Glutamatergic neuron (in vitro differentiated cells): ENCODE measurements at places on chromosomes 2 and 18.

DNA sequence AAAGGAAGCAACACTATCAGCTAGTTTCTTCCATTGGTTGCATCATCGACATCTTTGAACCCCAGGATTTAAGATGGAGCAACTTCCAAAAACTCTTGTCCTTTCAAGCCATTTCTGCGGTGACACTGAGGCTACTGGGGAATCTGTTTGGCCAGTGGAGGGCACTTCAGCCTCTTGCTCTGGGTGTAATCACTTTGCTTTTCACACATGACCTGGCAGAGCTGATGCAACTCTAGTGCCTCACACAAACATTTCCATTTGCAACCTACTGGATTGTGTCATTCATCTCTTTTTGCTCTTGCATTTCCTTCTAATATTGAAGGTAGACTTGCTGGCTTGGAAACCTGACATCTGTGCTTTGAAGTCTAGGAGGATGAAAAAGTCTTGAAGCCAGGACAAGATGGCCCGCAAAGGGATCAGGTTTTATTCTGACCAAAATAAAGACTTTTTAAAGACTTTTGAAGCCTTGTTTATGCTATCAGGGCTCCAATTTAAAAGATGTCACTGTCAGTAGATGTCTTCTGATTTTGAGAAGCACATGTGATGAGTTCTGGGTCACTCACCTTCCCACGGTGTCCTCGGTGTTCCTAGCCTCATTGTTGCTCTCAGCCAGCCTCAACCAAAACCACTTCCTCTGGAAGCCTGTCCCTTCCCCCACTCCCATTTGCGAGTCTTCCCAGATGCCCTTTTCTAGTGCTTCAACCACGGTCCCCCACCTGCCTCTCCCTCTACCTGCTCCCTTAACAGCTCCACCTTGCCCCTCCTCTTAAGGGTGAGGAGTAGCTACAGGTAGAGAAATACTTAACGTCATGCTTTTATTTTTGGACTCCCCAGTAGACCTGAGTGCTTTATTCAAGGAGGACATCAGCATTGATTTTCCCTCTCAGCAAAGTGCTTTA, 69.7 kb upstream of the KCNE4 start:
- H3K4me3 ChIP-seq: no peak overlapping the region
- H3K4me1 ChIP-seq: no peaks in the 10 kb centered on the region
- H3K27ac ChIP-seq: peak overlapping the region; percentile 87
- no peaks in the 10 kb centered on the region for H3K27me3 ChIP-seq
- H3K36me3 ChIP-seq: peaks cover 7% of the 10 kb centered on the region

GRCh38 chr2:118936936-118937335, 5.1 kb upstream of the MARCO start:
- no peaks in the 10 kb centered on the region for H3K4me1 ChIP-seq
- DNase-seq: no peak
- H3K4me3 ChIP-seq: no peak overlapping the region
- H3K27me3 ChIP-seq: no peaks in the 10 kb centered on the region
- H3K36me3 ChIP-seq: peaks cover 9% of the 10 kb centered on the region
- H3K27ac ChIP-seq: no peak overlapping the region

DNA sequence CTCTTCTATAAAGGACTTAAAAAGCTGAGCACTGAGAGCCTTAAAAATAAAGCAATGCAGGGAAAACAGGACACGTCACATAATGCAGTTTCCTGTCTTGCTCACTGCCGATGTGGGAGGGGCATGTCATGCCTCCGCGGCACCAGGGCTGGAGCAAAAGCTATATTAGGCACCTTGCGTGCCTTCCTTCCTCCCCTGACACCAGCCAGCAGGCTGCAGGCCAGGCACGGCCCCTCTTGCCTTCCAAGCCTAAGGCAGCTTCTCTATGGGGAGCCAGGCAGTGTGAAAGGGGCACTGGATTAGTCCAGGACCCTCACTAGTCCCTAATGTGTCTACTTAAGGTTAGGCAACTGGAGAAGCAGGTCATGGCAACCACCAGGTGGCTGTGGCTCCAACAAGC, 26.3 kb downstream of the MRPL35 start:
- peaks cover 5% of the 10 kb centered on the region for H3K36me3 ChIP-seq
- no peak overlapping the region for H3K4me3 ChIP-seq
- peaks cover 30% of the 10 kb centered on the region for H3K4me1 ChIP-seq
- peak overlapping the region; percentile 48 for H3K27ac ChIP-seq

DNA sequence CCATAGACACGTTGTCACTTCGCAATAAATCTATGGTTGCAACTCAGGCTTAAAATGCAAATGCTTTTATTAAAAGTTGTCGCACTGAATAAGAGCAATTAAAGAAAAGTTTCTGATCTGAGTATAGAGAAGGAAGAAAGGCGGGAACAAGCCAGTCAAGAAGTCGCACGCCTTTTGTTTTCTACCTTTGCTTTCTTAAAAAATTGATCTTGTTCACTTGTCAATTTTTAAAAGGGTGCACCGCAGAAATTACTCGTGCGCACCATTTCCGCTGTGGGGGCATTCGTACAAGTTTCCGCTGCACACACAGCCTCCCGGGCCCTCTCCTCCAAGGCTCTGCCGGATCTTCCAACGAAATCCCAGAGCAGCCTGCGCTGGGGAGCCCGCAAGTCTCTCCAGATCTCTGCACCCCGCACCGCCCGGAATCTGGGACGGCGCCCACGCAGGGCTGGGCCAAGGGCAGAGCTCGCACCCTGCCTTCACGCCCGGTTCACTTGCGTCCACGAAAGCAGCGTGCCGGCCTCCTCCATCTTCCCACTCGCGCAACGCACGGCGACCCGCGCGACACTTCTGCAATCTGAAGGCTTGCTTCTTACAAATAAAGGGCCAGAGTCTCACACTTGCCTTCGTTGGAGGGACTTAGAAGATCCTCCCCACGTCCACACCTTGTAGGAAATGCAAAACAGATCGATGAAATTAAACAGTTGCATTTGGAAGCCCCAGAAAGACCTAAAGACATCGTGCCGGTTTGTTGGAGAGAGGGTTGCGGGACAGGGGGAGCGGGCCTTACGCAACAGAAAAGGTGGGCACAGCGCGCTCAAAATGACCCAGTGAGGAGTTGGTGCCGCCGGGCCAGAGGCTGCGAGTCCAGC, 2.6 kb upstream of the SALL3 start:
- H3K36me3 ChIP-seq: no peaks in the 10 kb centered on the region
- H3K27ac ChIP-seq: peak overlapping the region; percentile 11
- peaks cover 23% of the 10 kb centered on the region for H3K4me1 ChIP-seq

- no peak for DNase-seq
- H3K4me3 ChIP-seq: no peak overlapping the region
- H3K27ac ChIP-seq: no peak overlapping the region
- no peaks in the 10 kb centered on the region for H3K36me3 ChIP-seq
- H3K4me1 ChIP-seq: peaks cover 5% of the 10 kb centered on the region
Observed at GRCh38 chr18:70468861-70469547, 180.2 kb downstream of the SOCS6 start.

GRCh38 chr18:48454261-48454757, 45.1 kb upstream of the ZBTB7C start:
- H3K27me3 ChIP-seq: peaks cover 7% of the 10 kb centered on the region
- no peak overlapping the region for H3K4me3 ChIP-seq
- H3K27ac ChIP-seq: no peak overlapping the region
- H3K4me1 ChIP-seq: peaks cover 26% of the 10 kb centered on the region

DNA sequence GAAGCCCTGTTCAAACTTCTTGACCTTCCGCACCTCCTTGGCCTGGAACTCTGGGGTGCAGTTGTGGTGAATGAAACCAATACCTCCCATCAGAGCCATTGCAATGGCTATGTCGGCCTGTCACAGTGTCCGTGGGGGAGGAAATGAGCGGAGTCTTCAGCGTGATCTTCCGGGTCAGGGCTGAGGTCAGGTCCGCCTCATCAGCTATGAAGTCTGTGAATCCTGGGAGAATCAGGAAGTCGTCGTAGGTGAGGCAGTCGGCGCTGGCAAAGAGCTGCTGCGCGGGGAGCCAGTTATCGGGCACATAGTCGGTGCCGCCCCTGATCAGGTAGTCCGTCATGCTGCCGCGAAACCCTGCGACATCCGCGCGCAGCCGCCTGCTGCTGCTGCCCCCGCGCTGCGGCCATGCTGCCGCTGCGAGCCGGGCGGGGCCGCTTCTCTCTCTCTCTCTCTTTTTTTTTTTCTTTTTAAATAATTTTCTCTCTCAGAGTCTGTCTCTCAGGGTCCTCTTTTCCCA, 154.1 kb upstream of the ZSWIM2 start:
- no peak overlapping the region for H3K4me3 ChIP-seq
- H3K27me3 ChIP-seq: no peaks in the 10 kb centered on the region
- no peak overlapping the region for H3K27ac ChIP-seq
- H3K4me1 ChIP-seq: no peaks in the 10 kb centered on the region
- no peak for DNase-seq

GRCh38 chr2:239831001-239831731, 194.0 kb downstream of the NDUFA10 start:
- peak overlapping the region; percentile 76 for H3K27ac ChIP-seq
- peaks cover 9% of the 10 kb centered on the region for H3K27me3 ChIP-seq
- H3K36me3 ChIP-seq: peaks cover 18% of the 10 kb centered on the region
- H3K4me3 ChIP-seq: no peak overlapping the region

DNA sequence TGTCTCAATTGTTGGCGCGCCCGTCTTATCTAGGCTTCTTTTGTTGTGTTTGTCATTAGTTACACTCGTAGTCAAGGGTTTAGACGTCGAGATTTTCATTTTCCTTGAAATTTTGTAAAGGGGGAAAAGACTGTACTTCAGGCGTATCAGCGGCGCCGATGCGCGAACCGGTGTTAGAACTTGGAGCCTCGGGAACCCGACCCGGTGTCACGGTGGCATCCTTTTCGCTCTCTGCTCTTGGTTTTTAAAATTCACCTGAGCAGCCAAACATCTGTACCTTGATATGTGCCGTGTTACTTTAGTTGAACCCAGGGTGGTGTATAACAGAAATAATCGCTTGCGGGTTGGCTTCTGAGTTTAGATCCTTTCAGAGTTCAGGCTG, 643 bp downstream of the RMC1 start:
- no peaks in the 10 kb centered on the region for H3K36me3 ChIP-seq
- peaks cover 11% of the 10 kb centered on the region for H3K4me1 ChIP-seq
- peak overlapping the region; percentile 98 for H3K4me3 ChIP-seq

GRCh38 chr18:59573962-59574361, 123.3 kb downstream of the CCBE1 start:
- no peaks in the 10 kb centered on the region for H3K36me3 ChIP-seq
- peaks cover 4% of the 10 kb centered on the region for H3K27me3 ChIP-seq
- H3K4me3 ChIP-seq: no peak overlapping the region

DNA sequence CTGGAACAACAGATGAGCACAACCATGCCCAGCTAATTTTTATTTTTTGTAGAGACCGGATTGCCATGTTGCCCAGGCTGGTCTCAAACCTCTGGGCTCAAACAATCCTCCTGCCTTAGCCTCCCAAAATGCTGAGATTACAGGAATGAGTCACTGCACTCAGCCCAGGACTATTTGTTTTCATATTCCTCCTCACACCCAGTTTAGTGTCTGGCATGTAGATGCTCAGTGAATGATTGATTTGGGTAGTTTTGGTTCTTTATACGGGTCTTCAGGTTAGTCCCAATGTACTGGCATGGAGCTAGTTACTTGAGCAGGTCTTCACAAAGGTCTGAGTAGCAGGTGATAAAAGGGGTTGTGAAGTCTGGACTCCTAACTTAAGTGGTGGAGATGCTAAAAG, 6.2 kb downstream of the EIF2B4 start:
- no peaks in the 10 kb centered on the region for H3K36me3 ChIP-seq
- H3K4me3 ChIP-seq: no peak overlapping the region
